ENCODE measurements at places on chromosomes 1 and 21. TPM values are rescaled to one million over a fixed set of nuclear protein-coding genes. Genes with fewer than 3 reads are reported as not detected.

GRCh38 chr1:8174807-8175206 lies 143.1 kb upstream of the SLC45A1 start:
- no peak for DNase-seq

DNA sequence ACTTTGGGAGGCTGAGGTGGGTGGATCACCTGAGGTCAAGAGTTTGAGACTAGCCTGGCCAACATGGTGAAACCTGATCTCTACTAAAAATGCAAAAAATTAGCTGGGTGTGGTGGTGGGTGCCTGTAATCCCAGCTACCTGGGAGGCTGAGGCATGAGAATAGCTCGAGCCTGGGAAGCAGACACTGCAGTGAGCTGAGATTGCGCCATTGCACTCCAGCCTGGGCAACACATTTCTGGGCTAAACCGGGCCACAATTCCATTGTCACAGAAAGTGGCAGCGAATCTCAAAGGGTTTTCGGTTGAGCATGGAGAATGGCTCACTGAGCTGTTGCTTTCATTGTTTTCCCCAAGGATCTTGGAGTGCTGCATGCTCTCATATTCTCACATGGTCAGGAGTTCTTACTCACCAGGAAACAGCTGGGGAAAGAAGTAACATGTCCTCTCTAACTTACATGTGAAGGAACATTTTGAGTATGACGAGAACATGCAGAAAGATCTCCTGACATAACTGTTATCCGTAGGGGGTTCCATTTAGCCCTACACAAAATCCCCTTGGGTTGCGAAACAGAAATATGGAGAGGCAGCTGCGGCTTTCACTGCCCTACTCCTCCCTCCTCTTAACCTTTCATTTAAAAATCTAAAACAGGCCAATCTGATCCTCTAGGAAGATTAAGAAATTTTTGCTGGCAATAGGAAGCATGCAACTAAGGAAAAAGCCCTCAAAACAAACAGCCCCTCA lies 341.1 kb downstream of the PCP4 start:
- no peak for DNase-seq

DNA sequence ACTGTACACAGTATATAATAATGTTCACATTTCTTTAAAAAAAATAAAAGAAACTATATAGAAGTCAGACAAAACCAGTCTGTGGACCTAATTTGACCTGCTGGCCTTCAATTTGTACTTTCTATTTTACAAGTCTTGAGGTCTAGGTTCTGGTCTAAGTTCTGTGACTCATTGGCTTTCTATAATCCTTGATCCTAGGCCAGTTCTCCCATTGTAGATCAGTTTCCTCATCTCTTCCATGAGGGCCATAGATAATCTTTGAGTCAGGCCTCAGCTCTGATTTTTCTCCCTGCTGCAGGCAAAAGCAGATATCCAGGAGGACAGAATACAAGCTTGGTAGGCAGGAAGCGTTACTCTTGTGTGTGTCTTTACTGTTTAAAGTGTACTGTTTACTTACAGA lies 603.7 kb upstream of the CAMK1G start:
- no peak for DNase-seq

- no peak for DNase-seq
Measured at GRCh38 chr21:26815197-26815596, 30.0 kb downstream of the ADAMTS1 start.

DNA sequence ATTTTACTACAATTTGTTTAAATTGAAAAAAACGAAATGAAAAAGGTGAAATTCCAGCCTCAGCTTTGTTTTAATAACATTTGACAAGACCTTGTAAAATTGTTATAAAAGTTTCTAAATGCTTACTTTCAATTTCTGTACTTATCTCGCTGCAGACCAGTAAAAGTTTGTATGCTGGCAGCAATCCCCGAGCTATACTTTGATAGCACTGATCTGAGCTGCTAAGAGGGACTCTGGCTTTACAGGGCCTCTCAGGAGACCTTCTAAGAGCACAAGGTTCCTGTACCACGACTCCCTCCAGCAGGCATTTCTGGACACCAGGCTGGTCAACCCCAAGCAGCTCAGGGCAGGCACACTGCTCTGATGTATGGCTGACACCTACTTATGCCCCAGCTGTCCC lies 13.1 kb downstream of the STMN1 start:
- no peak for DNase-seq

Gene FAM72D
- 12.6 TPM for total RNA-seq

Gene LCE2A
- not detected for total RNA-seq

Measured in G401 (cell line).